ENCODE measurements at places on chromosomes 13 and 19.

- peak; percentile 10 for DNase-seq
Observed at GRCh38 chr13:91357613-91358386, 10.3 kb downstream of the MIR17HG start.

- DNase-seq = no peak
Observed at GRCh38 chr19:58394821-58395219, 636 bp upstream of the RNF225 start.

DNA sequence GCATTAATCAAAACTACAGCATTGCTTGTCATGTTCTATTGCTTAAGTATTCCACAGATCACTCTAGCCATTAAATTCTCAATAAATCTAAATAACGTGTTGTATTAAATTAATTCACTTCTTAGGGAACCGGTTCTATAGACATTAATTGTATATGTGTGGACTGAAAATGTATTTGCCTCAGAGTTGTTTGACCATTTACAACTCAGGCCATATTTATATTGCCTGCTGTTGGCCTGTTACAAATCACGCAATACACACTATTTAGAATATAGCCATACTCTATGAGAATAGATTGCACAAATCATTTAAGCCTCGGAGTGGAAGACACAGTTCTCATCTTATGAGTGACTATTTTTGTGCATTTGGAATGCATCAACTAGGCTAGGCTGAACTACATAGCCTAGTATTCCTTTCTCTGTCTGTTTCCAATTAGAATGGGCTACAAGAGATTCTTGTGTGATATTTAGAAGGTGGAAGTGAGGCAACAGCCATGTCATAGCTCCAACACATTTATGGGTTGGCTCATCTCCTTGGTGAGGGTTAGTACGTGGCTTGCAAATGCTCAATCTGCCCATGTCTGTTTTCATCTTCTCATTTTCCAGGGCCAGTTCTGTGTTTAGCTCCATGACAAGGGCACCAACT, 1116.1 kb downstream of the PCDH9 start:
- DNase-seq = no peak

GRCh38 chr19:54694648-54695047, 29.6 kb upstream of the KIR3DL3 start:
- DNase-seq = no peak

- no peak for DNase-seq
Observed at GRCh38 chr13:48949566-48950500, 25.9 kb upstream of the FNDC3A start.

DNA sequence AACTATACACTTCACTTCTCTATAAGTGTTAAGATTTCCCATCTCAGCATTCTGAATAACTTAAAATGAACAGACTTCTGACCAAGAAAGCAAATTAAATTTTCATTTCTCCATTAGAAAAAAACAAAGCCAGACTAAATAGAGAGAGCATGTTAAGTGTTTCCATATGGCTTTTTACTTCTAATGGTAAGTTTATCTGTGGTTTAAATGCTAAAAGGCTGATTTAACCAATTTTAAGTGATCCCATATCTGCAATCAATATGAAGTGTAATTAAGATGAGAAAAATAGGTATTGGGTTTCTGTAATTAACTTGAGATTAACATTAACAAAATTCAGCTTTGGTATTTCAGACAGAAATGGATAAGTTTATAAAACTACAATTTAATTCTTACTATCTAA, 107.8 kb downstream of the ELF1 start:
- no peak for DNase-seq

DNA sequence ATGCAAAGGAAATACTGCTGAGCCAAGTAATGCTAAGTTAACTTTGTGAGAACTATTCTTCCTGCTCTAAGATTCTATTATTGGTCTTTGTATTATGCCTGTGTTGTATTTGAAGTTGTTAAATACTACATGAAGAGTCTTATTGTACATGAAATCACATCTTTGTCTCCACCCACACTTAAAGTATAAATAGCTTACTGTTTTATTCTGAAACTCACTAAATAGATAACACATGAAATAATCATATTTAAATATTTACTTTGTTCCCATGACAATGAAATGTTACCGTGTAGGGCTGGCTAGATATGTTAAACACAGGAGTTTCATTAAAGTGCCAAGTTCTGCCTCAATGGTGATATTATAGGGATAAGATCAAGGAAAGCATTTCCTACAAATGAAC, 562.1 kb upstream of the ATXN8OS start:
- peak; percentile 0 for DNase-seq

DNA sequence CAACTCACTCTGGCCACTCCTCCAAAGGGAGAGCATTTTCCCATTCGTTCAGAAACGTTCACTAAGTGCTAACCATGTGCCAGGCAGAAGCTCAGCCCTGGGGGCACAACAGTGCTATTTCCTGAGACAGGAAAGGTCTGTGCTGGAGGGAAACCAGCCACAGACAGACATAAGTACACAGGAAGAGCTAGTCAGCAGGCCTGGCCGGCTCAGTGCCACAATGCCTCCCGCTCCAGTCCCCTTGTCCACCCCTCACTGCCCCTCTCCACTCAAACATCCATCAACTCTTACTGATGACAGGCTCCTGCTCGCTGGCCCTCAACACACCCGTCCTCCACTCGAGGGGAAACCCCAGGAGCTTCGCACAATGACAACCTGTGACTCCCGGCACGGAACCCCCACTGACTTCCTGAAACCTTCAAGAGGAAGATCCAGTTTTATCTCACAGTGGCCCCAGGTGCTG, 11.3 kb upstream of the PLA2G4C start:
- no peak for DNase-seq

DNA sequence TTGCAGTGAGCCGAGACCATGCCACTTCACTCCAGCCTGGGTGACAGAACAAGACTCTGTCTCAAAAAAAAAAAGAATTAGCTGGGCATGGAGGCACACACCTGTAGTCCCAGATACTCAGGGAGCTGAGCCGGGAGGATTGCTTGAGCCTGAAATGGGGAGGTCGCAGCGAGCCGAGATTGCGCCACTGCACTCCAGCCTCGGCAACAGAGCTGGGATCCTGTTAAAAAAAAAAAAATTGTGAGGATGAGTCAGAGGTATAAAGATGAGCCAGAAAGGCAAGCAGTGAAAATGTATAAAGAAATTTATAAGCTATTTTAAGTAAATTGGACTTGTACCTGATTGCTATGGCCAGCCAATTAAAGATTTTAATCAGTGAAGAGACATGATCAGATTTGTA, 21.1 kb downstream of the KBTBD6 start:
- no peak for DNase-seq

DNA sequence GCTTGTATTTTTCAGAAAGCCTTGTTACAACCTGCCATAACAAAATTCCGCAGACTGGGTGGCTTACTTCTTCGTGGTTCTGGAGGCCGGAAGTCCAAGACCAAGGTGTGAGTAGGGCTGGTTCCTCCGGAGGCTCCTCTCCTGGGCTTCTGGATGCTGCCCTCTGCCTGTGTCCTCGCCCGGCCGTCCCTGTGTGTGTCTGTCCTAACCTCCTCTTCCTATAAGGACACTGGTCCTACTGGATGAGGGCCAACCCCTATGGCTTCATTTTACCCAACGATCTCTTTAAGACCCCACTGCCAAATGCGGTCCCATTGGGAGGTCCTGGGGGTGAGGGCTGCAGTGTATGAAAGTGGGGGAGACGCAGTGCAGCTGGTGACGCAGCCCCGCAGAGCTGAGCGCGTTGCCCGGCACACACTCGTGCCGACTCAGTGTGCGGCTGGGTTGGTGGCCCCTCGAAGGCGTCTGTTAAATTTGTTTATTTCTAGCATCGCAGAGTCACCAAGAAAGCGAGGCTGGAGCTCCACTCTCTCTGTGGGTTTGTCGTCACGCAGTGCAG, 116.7 kb downstream of the SOX1 start:
- no peak for DNase-seq

DNA sequence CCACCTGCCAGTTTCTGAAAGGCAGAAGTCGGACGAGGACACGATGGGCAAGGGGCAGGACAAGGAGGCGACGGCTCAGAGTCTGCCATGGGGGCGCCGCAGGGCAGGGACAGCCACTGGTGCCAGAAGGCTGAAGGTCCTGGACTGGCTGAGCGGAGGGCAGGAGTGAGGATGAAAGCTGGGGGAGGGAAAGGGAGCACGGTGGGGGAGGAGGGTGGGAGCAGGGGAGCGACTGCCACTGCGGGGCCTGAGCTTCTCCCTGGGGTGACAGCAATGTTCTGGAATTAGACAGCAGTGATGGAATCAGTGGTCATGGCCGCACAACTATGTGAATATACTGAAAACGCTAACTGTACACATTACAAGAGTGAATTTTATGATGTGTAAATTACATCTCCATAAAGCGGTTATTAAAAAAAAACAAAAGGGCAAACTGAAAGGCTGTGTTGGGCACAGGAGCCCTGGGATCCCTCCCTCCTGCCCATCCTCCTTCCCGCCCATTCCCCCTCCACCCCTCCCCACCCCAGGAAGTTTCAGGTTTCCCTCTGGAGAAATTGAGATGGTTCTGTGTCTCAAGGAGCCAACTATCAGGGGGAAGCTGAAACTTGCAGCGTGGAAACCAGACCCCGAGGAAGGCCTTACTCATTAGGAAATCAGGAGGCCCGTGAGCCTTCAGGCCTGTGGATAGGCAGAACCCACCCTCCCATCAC, 15.9 kb downstream of the MLLT1 start:
- DNase-seq = no peak

DNA sequence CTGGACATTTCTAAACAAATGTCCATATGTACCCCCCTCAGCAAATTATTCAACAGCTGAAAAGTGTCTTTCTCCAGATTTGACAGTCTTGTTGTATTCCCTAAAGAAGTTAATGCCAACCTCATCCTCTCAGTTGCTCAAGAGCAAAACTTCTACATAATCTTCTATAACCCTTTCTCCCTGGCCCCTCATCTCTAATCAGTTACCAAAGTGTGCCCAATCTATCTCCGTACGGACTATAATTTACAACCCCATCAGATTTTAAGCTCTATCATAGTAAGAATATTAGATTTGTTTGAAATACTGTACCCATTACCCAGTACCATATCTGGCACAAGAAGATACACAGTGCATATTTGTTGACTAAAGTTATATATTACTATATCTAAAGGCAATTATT, 101.5 kb downstream of the FGF14 start:
- DNase-seq = no peak

- DNase-seq = peak; percentile 38
Observed at GRCh38 chr19:29873024-29873800, 61.4 kb downstream of the CCNE1 start.

DNA sequence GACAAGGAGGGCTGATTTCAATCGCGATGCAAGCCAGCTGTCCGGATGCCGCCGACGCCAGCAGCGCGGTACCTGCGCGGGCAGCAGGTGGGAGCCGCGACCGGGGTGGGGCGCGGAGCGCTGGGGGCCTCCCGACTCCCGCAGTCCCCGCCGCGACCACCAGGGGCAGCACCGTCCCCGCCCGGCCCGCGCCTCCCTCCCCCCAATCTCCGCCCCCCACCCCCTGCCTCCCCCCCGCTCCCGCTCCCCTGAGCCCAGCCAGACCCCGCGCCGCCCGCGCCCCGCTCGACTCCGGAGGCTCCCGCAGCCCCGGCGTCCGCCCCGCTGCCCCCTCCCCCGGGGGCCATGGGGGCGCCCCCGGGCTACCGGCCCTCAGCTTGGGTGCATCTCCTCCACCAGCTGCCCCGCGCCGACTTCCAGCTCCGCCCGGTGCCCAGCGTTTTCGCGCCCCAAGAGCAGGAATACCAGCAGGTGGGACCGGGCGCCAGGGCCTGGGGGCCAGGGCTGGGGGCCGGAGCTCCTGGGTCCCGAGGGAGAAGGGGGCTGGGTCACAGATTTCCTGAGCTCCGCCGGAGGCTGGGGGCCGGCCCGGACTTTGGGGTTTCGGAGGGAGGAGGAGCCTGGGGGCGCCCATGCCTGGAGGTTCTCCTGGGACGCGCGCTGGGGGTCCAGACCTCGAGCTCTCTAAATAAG, at the start of gene TTYH1:
Gene TTYH1 (plus strand): TSS at position 257 of the 693 bp plus-strand sequence. CDS start 89 bp downstream, at position 346.
- DNase-seq = no peak

- peak; percentile 74 for DNase-seq
Observed at GRCh38 chr19:14118165-14119051, 846 bp upstream of the PRKACA start.

DNA sequence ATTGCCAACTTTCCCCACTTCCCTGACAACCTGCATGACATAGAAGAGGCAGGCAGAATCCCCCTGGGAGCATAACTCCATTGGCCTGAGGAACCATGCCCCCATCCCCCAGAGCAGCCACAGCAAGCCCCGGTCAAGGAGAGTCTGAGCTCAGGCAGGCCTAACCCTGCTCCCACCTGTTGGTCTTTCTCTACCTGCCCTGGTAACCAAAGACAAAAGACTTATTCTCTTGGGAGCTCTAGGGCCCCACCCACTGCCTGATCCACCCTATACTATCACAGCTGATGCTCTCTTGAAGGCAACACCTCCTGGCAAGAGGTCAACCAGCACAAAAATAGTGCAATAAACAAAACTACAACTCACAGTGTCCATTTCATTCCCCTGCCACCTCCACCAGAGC, 59.3 kb downstream of the TNFSF13B start:
- no peak for DNase-seq

DNA sequence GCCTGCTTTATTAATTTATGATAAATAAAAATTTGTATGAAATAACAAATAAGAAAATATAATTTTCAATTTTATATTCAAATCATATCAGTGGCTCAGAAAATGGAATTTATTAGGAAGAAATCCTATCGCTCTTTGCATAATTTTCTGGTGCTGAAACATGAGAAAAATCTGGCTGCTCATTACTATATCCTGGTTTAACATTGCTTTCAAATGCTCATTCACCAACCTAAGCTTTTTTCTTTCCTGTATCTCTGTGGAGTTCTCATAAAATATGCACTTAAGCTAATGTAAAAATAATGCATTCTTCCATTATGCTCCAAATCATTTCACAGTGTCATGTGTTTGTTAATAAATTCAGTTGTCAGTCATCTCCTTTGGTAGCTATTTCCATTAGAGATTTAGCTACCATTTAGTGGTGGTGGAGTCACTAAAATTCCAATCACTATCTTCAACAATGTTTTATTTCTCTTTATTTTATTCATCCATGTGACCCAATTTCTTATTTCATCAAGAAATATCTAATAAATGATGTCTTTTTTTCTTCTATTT, 498.0 kb downstream of the DCT start:
- DNase-seq = no peak

DNA sequence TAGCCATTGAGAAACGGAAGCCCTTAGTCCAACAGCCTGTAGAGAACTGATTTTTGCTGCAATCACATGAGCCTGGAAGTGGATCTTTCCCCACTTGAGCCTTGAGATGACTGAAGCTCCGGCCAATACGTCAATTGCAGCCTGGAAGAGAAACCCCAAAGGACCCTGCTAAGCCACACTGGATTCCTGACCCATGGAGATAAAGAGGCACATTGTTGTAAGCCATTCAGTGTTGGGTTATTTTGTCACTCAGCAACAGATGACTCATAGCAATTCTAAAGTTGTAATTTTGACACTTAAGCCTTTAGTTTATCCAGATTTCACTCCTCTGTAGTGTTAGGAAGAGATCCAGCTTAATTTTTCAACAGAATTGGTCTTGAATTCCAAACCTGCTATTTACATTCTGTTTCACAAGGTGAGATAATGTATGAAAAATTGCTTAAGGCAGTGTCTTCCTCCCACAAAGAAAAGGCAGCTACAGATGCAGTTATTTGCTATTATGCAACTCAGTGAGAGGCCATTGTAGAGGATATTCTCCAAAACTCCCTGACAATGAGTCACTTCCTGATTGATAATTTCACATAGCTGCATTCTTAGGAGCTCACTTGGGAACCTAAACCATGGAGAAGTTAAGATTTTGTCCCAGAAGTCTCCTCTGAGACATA, 59.4 kb upstream of the TSHZ3 start:
- no peak for DNase-seq

All from DMS53 (cell line).